NCI-H1930 (cell line): ENCODE measurements at places on chromosomes 12 and 14.

DNA sequence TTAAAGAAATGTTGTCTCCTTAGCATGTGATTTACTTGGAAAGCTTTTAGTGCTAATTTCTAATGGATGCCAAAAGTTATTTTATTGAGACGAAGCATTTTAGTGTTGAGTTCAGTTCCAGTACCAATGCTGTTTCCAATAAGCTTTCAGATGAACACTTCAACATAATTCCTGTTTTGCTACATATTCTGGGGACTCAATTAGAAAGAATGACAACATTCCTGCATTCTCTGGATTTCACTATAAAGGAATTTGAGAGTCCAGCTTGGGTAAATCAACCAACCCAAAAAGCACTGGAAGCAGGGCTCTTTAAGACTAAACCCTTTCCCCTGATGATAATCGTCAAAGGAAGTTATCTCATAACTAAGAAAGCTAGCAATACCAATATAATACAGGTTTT, 353.0 kb upstream of the TMTC1 start:
- no peak for DNase-seq

GRCh38 chr12:54759751-54760150, 94.6 kb upstream of the MUCL1 start:
- peak; percentile 0 for DNase-seq

DNA sequence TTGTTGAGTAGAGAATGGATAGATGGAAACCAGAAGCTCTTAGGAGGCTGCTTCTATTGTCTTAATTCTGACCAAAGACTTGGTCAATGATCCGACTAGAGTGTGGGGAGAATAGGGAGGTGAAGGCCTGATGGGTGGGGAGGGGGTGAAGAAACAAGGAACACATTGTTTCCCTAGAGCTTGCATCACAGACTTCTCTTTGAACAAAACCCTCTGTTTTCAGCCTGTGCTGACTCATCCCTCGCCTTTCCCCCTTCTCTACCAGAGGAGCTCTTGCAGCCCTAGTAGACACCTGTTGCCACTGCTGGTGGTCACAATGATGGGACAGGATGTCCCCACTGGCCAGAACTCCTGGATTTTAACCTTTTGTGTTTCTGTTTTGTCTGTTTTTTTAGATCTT, 46.8 kb upstream of the CISTR start:
- DNase-seq, result no peak

GRCh38 chr14:59202031-59202430, 13.6 kb downstream of the DAAM1 start:
- DNase-seq, result no peak

DNA sequence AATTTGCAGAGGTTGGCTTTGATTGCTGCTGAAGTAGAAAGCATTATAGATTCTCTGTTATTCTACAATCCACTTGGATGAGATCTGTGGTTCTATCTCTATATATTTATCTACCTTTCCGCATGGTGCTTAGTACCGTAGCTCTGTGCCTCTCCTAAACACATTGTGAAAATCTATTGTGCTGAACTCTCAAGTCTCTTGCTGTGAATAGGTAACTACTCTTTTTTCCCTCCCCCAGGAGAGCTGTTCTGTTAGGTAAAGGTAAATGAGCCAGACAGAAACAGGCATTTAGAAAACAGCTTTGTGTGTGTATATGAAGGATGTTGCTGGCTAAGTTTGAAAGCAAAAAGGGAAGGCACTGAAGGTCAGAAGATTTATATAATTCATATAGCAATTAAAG, 112.6 kb downstream of the BRMS1L start:
- DNase-seq, result peak; percentile 68

GRCh38 chr12:71243370-71243769, 85.6 kb upstream of the TSPAN8 start:
- DNase-seq, result no peak

- no peak for DNase-seq
These were observed 203.6 kb upstream of the PRICKLE1 start for GRCh38 chr12:42793166-42793565.

- DNase-seq, result no peak
These were observed 706 bp downstream of the ANHX start for GRCh38 chr12:133234971-133235370.

DNA sequence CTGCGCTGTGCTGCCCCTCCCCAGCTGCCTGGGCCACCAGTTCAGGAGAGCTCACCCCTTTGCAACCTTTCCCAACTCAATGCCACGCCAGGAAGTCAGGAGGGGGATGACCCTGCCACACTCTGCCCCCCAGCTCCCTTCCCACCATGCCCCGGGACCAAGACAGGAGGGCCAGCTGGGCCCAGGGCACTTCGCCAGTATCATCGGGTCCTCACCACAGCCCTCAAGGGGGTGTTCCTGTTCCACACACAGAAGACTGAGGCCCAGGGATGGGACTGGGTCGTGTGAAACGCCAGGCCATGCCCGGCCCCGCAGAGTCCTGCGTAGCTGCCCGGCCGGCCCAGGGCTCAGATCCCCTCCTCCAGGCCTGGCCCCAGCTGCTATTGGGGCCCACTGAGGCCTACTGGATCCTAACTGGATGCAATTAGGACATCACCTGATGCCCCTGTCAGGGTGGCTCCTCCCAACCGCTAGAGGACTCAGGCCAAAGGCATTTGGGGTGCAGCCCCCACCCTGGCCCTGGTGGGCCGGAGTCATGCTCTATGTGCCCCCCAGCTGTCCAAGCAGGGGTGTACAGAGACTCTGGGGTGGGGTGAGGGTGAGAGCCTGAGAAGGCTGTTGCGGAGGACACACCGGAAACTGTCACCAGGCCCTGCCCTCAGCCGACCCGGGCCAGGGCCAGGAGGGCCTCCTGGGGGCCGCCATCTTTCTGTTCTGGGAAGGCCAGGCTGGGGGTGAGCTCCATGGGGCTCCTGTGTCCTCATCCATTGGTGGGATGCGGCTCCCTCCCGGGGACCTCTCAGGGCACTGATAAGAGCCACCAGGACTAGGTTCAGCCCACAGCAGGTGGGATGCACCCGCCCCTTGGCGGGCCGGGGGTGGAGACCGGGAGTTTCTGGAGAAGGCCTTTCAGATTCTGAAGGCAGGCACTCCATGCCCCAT, 29.3 kb upstream of the ANKRD9 start:
- no peak for DNase-seq

GRCh38 chr14:96409701-96410100, 17.8 kb downstream of the AK7 start:
- no peak for DNase-seq

DNA sequence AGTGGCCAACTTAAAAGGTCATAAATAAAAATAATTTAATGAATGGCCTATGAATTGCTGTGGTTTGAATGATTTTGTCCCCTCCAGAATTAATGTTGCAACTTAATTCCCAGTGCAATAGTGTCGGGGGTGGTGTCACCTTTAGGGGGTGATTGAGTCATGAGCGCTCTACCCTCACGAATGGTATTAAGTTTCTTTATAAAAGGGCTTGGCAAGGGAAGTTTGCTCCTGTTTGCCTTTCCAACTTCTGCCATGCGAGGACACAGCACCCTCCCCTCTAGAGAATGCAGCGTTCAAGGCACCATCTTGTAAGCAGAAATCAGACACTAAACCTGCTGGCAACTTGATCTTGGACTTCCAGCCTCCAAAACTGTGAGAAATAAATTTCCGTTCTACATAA, 253.3 kb downstream of the ATXN7L3B start:
- no peak for DNase-seq

- no peak for DNase-seq
These were observed 102.7 kb downstream of the PAPLN start for GRCh38 chr14:73339846-73340595.

DNA sequence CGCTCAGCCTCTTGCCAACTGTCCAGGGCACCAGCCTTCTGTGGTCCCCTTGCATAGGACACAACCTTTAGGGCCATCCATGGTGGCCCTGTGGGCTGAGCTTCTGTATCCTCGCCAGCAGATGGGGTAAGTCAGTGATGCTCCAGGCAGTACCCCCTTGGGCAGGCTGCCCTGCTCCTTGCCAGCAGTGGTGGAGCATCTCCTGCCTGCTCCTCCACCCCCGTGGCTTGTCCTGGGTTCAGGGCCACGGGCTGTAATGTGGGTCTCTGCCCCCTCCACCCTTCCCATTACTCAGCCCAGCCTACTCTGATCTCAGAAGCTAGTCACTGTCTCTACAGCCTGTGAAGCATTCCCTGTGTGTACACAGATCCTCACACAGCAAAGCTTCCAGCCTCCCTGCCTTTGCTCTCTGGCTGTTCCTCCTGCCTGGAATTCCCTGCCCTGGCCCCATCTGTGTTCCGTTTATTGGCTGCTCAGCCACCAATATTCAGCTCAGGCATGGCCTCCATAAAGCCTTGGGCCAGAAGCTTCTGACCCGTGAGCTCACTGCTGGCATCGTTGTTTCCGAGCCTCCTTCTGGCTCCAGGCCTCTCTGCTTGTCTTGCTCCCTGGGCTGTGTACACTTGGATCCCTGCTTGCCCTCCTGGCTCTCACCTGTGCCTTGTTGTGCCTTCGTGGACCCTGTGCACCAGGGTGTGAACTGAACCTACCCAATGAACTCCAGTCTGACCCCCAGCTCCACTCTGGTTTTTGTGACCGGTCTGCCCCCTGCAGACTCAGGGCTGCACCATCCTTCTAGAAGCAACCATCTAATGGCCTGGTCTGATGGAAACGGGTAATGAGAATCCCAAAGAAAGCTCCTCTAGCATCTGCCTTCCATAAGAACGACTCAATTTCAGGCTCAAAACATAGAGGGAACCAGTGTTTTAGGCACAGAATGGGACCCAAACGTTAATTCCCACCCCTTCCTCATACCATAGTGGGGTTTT, 177.0 kb upstream of the PRMT8 start:
- DNase-seq, result no peak

DNA sequence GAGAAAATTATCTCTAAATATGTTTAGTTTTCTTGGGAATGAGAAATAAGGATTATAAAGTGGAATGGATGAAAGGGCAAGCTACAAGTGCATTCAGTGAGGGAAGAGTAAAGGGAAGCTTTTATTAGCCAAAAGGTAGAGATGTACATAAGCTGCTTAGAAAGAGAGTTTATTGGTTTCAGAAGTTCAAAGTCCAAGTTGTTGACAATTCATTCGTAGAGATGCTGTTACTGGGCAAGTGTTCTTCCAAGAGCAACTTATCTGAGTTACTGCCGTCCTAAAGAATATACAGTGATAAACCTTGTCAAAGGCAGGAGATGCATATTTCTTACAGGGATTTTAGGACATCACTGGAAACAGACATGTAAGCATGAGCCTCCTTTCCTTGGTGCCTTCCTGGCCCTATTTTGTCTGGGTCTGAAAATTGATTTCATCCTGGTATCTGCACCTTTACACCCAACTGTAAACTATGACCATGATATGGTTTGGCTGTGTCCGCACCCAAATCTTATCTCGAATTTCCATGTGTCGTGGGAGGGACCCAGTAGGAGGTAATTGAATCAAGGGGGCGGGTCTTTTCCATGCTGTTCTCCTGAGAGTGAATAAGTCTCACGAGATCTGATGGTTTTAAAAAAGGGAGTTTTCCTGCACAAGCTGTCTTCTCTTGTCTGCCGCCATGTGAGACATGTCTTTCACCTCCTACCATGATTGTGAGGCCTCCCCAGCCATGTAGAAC, 46.8 kb downstream of the TRMT5 start:
- DNase-seq, result no peak

- no peak for DNase-seq
These were observed 113.0 kb downstream of the GLT1D1 start for GRCh38 chr12:128966203-128966810.

- no peak for DNase-seq
These were observed 32.5 kb downstream of the PACS2 start for GRCh38 chr14:105346876-105347586.

DNA sequence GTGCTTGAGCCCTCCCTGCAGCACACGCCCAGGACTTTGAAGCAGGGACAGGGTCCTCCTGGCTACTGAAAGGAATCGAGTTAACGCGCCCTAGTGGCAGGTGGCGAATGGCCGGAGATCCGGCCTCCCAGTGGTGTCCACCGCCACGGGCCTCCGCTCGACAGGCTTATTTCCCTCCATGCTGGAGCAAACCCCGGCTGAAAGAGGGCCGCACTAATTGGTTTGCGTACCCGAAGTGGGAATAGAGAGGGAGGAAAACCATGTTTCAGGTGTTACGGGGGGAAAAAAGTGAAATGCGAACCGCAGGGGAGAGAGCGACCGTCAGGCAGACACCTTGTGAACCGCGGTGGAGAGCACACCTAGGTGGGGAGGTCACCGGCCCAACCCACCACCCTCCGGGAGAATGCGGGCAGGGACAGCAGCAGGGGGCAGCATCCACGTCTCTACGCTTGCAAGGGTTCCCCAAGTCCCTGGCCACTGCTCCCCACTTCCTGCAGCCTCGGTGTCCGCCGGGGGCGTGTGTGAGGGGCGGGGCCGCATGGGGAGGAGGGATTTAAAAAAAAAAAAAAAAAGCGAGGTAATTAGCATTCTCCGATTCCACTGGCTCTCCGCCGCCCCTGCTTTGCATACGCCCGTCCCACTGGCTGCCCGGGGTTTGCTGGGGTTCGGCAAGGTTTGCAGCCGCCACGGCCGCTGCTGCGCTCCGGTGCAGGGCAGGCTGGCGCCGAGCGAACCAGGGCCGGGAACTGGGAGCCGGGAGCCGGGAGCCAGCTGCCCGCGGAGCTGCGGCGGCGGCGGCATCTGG, 224.6 kb upstream of the CRY1 start:
- DNase-seq, result peak; percentile 81

- no peak for DNase-seq
These were observed 28.6 kb upstream of the DLK1 start for GRCh38 chr14:100698066-100698465.

- DNase-seq, result no peak
These were observed 16.1 kb downstream of the KLRF1 start for GRCh38 chr12:9843407-9843806.

DNA sequence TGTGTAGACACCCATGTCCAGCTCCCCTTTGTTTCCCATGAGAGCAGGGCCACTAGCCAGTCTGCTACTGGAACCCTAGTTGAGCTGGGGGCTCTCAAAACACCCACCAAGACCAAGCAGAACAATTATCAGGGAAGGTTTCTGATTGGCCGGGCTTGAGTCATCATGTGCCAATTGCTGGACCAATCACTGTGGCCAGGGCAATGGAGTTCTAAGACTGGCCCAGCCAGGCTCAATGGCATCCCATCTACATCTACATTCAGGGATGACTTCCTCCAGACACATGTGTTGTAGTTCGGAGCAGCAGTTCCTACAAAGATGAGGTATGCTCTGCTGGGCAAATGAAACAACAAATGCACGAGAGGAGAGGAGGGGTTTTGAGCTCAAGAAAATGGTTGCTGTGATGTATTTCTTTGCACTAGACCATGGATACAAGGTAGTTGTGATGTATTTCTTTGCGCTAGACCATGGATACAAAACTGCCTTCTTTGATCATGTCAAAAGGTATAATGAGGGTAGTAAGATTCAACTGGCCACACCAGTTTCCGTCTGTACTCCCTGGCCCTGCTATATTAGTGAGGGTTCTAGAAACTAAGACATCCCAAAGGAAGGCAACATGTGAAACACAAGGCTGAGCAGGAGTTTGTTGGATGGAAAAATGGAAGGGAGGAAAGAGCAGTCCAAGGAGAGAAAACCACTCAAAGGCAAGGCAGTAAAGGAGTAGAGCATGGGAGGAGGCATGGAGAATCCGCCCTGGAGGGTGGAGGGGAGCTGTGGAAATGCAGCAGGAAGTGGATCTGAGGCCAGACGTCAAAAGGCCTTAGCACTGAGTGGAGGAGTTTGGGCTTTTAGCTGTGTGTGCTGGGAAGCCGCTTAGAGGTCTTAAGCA, 8.9 kb upstream of the WSCD2 start:
- DNase-seq, result no peak

- no peak for DNase-seq
These were observed 24.8 kb downstream of the EPYC start for GRCh38 chr12:90979951-90980350.
